ENCODE measurements at places on chromosomes 12 and 14.

- no peak for DNase-seq
Measured at GRCh38 chr14:55585854-55586253, 5.8 kb downstream of the KTN1 start.

- DNase-seq, result no peak
Measured at GRCh38 chr14:80575763-80576162, 364.5 kb upstream of the DIO2 start.

GRCh38 chr14:90665321-90666000 is 150.8 kb downstream of the TTC7B start:
- DNase-seq, result no peak

- DNase-seq, result no peak
Measured at GRCh38 chr14:54787261-54787660, 115.4 kb downstream of the GCH1 start.

DNA sequence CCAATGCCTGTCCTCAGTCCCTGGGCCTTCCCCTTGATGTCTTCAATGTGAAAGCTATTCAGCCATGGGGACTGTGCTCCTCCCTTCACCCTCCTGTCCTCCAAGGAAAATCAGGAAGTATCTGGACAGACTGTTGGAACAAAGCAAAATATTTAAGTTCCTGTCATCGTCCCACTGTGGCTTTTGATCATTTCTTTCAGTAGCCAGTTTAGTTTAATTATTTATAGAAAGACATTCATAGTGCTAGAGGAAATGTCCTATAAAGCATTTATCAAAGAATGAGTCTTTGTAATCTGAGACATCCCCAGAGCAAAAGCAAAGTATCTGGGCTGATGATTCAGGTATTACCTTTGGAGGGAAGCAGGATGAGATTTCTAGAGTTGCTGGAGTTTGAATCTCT is 254.1 kb downstream of the NRXN3 start:
- no peak for DNase-seq

DNA sequence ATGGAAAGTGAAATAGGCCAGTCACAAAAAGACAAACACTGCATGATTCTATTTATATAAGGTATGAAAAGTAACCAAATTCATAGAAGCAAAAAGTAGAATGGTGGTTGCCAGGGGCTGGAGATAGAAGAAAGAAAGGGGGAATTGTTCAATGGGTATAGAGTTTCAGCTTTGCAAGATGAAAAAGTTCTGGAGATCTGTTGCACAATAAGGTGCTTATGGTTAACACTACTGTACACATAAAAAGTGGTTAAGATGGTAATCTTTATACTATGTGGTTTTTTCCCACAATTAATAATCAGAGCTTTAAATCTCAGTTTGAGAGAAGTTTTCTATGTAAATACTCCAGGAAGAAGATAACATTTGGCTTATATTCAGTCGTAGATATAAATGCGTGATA is 73.4 kb downstream of the SLC38A4 start:
- no peak for DNase-seq

GRCh38 chr14:61420326-61420725 is 98.9 kb downstream of the PRKCH start:
- no peak for DNase-seq

DNA sequence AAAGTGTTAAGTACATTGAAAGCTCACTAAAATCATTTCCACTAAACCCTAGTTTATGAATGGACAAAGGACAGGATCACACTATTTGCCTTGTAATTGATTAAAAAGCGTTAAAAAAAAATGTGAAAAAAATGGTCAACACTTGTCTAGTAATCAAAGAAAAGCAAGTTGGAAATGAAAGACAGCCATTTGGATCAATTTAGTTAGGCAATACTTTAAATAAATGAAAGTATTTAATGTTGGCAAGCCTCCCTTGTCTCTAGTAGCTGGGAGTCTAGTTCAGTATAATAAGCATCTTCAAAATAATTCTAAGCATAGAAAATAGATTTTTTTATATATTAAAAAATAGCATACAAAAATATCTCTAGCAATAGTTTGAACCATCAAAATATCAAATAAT is 14.2 kb upstream of the CNIH1 start:
- DNase-seq, result no peak

- no peak for DNase-seq
Measured at GRCh38 chr12:112850383-112850782, 56.4 kb upstream of the OAS1 start.

Data from CD4-positive, alpha-beta T cell treated with Interleukin-15 for 1 hour (primary cell).